Dermis lymphatic vessel endothelial cell (primary cell): ENCODE measurements at places on chromosomes 3 and 15. TPM values are rescaled to one million over a fixed set of nuclear protein-coding genes. Genes with fewer than 3 reads are reported as not detected.

WDR49 gene
- 0.11 and 0.17 TPM in 2 replicates for total RNA-seq

BCHE gene
- total RNA-seq: 18.2 and 36.1 TPM in 2 replicates

RPP14 gene
- total RNA-seq: 15.5 and 16.1 TPM in 2 replicates

ST3GAL6 gene
- 44.3 and 105 TPM in 2 replicates for total RNA-seq

TM6SF1 gene
- total RNA-seq: 19.7 and 30.3 TPM in 2 replicates

ATR gene
- total RNA-seq: 16.0 and 26.9 TPM in 2 replicates

XCR1 gene
- not detected in 2 replicates for total RNA-seq

ZBED2 gene
- total RNA-seq: under 0.01 TPM in 1 of 2 replicates, not detected in the other

ALDH1L1 gene
- total RNA-seq: 0.09 TPM in 1 of 2 replicates, not detected in the other

CISH gene
- total RNA-seq: 0.11 and 0.17 TPM in 2 replicates

TF gene
- 0.09 and 0.33 TPM in 2 replicates for total RNA-seq
